ENCODE measurements at places on chromosomes 3 and 15.

DNA sequence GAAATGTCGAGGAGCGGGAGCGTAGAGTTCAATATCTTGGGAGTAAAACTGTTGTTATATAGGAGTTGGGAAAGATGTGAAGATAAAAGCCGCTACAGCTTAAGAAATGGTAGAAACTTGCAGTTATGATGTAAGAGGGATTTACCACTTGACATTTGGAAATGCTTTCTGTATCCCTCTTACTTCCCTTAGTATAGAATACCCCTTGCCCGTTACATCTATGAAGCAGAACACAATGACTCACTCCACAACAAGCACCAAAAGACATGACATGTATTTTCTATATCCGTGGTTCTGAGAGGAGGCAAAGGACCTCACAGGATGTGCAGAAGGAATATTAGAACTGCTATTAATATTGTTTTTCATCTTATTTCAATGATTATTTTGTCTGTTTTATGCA is 254.2 kb upstream of the NR2F2 start:
- DNase-seq, result no peak

- DNase-seq, result no peak
These were observed 18.3 kb downstream of the GNB5 start for GRCh38 chr15:52172869-52173268.

- DNase-seq, result no peak
These were observed 866 bp downstream of the SLC49A4 start for GRCh38 chr3:122795674-122796195.

DNA sequence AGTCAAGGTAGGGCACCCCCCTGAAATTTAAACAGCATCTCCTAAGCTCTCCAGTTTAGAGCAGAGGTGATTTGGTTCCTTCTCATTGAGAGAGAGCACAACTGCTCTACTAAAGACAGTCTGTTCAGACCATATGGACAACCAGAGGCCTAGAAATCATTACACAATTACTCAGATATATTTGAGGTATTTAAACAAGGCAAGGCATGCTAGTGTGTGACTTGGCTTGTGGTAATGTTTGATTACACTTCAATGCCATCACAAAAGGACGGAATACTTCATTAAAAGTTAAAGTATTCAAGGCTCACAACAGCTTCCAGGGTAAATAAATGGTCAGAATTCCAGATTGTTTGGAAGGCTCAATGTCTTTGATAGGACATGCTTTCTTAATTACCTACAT is 110.2 kb downstream of the LRTM1 start:
- DNase-seq, result no peak

- DNase-seq, result no peak
These were observed 31.7 kb downstream of the ECT2 start for GRCh38 chr3:172782235-172782634.

GRCh38 chr3:45137656-45138181 is 8.5 kb downstream of the CDCP1 start:
- no peak for DNase-seq

DNA sequence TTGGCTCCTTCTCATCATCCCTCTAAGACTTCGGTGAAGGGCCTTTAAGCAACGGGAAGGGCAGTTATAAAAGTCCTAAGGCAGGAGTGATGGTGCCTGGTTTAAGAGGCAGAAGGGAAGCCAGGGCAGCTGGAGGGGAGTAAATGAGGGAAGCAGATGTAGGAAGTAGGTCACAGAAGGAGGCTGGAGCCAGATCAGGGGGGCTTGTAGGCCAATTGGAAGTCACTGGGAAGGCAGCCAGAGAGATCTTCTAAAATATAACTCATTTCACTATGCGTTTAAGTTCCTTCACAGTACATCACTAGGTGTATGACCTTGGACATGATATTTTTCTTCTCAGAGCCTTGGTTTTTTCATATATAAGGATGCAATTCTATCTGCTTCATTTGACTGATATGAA is 94.7 kb downstream of the MYH15 start:
- DNase-seq, result no peak

- DNase-seq, result peak; percentile 66
These were observed 224.6 kb downstream of the VPS13C start for GRCh38 chr15:61835496-61836106.

DNA sequence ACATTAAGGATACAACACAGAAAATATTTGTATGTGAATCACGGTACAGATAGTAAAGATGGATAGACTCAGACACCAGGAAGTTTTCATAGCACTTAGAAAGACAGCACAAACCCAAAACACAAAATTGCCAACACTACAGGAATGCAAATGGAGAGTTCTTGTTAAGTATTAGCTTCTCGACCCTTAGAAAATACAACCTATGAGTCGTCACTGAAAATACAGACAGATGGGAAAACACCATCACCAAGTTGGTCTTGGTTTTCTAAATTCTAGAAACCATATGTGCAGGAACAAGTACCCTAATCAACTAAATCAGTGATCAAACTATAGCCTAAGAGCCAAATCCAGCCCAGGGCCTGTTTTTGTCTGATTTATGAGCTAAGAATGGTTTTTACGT is 50.7 kb downstream of the PEAK1 start:
- no peak for DNase-seq

GRCh38 chr3:172106989-172107388 is 67.6 kb downstream of the FNDC3B start:
- DNase-seq, result peak; percentile 87

DNA sequence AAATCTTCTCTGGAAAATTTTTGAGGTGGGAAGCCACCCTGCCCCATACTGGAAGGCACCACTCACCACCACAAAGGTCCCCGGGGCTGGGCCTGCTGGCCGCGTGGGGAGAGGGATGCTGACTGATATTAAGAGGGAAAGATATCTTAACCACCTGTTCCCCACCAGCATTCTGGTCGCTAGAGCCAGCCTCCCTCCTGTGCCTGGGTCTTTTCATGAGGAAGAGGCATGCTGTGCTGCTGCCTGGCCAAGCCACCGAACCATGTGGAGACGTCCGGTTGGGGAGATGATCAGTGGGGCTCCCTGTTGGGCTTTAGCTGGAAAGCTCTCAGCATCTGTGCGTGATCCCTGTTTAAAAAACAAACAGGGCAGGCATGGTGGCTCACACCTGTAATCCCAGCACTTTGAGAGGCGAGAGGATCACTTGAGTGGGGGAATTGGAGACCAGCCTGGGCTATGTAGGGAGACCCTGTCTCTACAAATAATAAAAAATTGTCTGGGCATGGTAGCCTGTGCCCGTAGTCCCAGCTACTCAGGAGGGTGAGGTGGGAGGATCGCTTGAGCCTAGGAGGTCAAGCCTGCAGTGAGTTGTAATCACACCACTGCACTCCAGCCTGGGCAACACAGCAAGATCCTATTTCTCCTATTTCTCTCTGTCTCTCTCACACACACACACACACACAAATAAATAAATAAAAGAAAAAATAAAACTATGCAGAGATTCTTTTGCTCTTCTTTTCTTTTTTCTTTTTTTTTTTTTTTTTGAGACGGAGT is 1.0 kb downstream of the KLHL18 start:
- DNase-seq, result peak; percentile 43

DNA sequence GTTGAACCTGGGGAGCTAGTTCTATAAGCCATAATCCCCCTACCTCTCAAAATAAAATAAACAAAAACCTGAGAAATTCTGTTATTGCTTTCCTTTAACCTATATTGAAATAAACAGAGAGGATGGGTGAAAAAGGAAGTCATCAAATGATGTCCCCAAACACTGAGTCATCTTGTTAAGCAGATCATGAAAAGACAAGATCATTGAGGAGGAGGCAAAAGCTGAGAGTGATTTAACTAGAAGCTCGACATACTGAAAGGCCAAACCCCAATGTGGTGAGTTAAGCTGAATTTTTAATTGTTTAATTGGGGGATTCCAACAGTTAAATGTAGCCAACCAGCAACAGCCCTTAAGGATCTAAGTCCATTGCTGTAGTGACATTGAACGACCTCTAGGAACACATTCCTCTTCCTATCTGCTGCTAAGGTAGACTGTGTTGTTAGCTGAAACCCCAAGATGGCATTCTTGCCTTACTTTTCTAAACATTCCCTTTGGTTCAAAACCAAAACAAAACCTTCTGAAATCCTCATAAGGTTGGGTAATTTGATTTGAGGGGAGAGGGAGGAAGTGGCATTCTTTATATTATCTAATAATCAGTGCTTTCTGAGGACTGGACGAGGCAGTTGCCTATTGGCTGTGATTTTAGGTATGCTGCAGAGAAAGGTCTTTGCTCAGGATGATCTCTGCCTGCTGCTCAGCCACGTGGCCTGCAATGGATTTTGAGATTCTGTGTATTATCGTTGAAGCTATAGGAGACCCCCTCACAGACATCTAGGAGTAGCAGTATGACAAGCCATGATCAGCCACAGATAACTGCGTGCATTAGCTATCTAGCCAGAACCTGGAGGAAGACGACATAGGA is 62.7 kb upstream of the BNIP2 start:
- no peak for DNase-seq

DNA sequence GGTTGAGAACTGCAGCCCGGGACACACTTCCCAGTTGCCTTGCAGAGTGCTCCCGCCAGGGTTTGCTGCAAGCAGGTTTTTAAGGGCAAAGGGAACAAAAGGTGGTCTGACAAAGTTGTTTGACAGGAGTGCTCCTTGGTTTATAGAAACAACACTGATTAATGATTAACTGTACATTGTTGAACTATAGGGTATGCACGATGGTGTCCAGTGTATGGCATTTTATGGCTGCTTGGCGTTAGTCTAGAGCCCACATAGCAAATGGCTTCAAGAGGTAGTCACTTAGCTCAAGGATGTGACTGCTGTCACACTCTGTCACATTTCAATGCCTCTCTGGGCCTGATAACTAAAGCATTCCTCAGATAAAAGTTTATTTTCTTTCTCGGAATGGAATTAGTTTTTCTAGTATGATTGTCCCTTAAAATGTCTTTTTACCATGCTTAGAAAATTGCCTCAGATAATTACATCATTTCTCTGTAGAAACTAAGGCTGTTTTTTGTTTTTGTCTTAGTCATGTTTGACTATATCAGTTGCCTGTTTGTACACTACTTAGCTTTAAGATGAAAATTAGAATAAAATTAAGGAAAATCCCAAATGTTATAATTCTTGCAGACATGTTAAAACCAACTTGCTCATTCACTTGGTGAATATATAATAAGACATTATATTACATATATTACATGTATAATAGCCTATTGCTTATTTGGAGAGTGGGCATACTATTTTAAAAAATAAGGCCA is 61.3 kb upstream of the GATM start:
- DNase-seq, result no peak

- DNase-seq, result no peak
These were observed 1.6 kb downstream of the NMD3 start for GRCh38 chr3:161222662-161223061.

DNA sequence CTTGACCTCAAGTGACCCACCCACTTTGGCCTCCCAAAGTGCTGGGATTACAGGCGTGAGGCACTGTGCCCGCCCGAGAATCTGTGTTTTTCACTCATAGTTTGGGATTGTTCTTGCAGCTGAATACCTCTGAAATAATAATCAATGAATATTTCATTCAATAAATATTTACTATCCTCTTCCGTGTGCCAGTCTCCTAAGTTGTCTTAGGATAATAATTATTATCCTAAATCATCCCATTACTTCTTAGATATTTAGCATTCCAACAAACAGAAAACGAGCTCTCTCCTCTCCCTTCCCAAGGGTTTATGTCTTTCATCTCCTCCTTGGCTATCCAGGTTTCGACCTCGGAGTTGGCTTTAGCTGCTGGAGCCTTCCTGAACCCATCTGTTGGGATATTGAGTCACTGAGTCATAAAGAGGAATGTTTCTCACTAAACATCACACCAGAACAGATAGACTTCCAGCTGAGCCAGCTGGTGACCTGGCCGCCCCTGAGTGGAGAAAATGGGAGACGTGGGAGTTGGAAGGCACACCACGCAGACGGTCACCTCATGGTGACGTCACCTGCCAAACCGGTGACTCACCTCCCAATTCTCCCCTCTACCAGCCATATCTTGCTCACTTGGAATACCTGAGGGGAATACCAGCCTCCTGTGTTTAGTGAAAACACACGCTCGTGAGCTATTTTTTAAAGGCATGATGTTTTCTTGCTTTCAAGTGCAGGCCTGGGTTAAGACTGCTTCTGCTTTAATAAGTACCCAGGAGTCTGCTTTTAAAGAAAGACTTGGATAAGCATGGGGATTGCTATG is 43.9 kb downstream of the BHLHE40 start:
- no peak for DNase-seq

GRCh38 chr3:126604691-126605090 is 46.0 kb upstream of the C3orf22 start:
- DNase-seq, result no peak

DNA sequence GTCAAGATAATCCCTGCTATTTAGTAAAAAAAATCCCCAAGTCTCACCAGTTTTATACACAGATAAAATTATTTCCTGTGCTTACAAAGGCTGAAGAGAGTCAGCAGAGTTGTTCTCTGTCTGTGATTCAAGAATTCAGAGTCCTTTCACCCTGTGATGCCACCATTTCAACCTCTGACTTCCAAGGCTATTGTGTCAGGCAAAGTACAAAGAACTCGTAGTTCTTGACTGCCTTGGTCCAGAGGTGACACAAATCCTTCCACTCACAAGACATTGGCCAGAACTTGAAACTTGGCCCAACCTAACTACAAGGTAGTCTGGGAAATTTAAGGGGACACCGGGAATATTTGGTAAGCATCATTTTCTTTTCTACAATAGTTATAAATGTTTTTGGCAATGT is 34.9 kb upstream of the CMC1 start:
- DNase-seq, result no peak

GRCh38 chr3:95319921-95320494 is 1257.1 kb downstream of the NSUN3 start:
- DNase-seq, result no peak

- DNase-seq, result no peak
These were observed 51.1 kb downstream of the CMTM7 start for GRCh38 chr3:32442766-32443165.

- no peak for DNase-seq
These were observed 12.1 kb downstream of the CHRNA7 start for GRCh38 chr15:32042269-32042972.

DNA sequence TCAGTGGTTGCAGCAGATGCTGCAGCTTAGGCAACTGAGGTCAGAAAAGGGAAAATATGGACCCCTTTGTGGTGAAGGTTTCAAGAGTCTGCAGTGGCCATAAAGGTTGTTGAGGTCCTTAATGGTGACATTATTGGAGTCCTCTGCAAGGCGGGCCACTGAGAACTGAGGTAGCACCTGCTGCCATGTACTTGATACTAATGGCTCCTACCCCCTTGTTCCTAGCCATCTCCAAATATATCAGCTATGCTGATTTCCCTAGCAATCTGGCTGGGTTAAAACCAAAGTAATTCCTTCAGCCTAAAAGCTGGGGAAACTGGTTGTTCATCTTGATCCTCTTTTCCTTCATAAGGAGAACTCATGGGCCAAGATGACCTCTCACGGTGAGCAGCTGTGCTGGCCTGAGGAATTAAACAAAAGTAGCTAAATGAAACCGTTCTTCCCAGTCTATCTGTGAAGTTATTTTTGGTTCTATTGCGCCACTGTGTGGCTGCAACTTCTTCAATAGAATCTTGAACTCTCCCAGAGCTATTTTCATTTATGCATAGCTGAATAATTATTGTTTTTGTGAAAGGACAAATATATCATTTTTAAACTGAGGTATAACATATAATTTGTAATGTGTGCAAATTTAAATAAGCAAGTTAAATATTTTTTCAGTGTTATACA is 76.1 kb upstream of the PLSCR4 start:
- no peak for DNase-seq

GRCh38 chr3:126304704-126305103 is 52.5 kb downstream of the KLF15 start:
- no peak for DNase-seq

Measured in activated CD8-positive, alpha-beta T cell treated with anti-CD3 and anti-CD28 coated beads, Interleukin-2, amount 10 ng/mL, durations not matched to agents 7 days and 5 days (primary cell).